ENCODE measurements at places on chromosomes 1 and 21.

- no peak for DNase-seq
Observed at GRCh38 chr21:22399681-22400514, 1401.7 kb downstream of the NCAM2 start.

GRCh38 chr1:112934577-112934976 is 21.4 kb downstream of the SLC16A1 start:
- no peak for DNase-seq

- DNase-seq = no peak
Observed at GRCh38 chr1:67755619-67756018, 70.6 kb downstream of the GADD45A start.

DNA sequence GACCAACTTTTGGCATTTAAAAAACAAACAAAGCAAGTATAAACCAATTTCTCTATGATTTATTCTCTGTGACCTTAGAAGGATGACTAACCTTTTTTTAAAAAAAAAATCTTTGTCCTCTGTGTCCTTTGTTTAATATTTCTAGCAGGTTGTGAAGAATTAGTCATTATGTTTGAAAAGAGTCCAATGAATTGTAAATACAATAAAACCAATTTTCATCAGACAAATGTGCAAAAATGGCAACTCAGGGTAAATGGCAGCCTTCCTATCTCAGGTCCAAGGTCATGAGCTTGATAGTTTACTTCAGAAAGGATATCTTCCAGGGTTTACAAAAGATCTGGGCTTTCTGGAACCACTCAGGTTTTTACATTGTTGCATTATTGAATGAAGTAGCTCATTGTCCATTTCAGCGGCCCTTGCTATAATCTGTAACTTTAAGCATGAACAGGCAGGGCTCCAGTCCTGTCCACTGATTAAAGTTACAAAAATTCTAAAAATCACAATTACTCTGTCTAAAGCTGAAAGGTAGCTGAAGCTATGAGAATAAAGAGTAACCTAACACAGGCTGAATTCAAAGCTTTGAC is 11.7 kb upstream of the MAP3K21 start:
- no peak for DNase-seq

- no peak for DNase-seq
Observed at GRCh38 chr1:119340861-119341261, 27.7 kb upstream of the HAO2 start.

DNA sequence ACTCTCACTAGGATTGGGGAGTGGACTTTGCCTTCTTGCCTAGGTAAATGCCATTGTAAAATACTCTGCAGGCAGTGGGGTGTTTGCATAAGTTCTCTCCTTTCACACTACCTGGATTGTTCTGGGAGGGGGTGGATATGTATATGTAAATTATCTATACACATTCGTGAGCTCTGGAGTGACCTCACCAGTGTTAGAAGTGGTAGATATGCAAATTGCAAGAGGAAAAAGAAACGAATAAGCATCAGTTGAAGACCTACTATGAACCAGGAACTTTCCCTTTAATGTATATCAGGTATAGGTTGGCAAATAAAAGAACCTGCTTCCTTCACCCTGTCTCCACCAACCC is 1.5 kb upstream of the ARHGEF11 start:
- DNase-seq = no peak

DNA sequence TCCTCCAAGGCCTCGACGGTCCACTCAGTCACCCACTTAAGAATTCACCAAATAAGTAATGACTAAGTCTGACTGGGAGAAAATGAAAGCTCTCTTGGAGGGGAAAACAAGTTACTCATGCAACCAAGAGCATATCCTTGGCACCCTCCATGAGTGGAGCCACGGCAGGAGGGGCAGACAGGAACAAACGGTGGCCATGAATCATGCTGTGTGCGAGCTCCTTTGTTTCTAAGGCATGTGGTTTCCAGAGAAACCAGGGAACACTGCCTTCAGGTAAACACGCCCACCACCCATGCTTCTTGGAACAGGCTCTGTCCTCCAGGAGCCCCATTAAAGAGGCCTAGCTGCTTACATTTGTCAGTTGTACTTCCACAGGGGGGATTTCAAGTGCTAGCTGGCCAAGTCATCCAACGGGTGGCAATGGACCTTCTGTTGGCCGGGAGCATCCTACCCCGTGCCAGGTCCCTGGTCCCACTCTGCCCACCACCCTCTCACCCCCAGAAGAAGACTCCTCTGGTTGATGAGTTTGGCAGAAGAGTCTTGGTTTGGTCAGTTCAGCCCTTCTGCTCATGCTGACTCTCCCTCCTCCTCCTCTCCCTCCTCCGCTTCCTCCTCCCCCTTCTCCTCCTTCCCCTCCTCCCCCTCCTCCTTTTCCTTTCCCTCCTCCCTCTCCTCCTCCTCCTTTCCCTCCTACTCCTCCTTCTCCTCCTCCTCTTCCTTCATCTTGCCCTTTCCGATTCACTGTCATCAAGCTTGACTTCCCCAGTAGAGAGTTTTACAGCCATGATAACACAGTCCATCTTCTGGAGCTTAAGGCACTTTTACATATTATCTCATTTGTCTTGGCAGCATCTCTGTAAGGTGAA is 107.6 kb downstream of the CCDC185 start:
- DNase-seq = peak; percentile 93

DNA sequence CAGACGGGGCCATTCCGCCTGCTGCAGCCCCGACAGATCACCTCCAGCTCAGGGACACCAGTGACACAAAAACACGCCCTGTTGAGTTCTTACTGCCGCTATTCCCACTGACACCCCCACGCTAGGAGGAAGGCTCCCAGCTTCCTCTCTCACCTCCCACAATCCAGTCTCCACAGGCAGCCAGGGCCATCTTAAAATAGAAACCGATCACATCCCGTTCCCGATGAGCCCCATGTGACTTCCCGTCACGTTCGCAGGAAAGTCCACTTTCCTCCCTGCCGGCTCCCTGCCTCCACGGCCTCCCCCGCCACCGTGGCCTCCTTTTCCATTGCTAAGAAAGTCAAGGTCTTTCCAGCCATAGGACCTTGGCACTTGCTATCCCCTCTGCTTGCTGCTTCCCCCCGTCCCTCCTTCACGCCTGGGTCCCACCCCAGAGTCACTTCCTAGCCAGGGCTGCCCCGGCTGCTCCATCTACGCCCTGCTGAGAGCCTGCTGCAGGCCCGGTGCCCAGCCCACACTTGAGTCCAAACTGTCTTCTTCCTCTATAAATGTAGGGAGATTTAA is 24.0 kb upstream of the DDOST start:
- DNase-seq = no peak

DNA sequence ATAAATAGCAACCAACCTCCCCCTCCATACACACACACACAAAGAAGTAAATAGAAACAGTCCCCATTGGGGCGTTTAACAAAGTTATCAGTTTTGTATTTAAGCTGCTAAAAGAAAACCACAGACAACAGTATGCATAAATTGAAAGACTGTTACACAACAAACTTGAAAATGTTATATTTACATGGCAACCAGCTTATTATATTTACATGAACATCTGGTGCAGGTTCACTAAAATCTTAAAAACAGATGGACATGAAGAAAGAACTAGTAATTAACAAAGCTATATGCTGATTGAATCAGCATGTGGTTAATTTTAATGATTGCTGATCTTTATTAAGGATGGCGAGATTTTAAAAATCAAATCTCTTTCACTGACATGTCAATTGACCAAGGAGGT is 384.7 kb downstream of the LRRIQ3 start:
- no peak for DNase-seq

- DNase-seq = peak; percentile 56
Observed at GRCh38 chr1:33094971-33095604, 14.1 kb downstream of the AZIN2 start.

GRCh38 chr1:150969626-150970025 is 5.0 kb downstream of the CERS2 start:
- DNase-seq = no peak

- no peak for DNase-seq
Observed at GRCh38 chr21:41211060-41211805, 43.3 kb downstream of the BACE2 start.

- DNase-seq = no peak
Observed at GRCh38 chr1:232066521-232066920, 439.9 kb downstream of the DISC1 start.

GRCh38 chr1:153402226-153402625 is 11.4 kb upstream of the S100A8 start:
- DNase-seq = no peak

DNA sequence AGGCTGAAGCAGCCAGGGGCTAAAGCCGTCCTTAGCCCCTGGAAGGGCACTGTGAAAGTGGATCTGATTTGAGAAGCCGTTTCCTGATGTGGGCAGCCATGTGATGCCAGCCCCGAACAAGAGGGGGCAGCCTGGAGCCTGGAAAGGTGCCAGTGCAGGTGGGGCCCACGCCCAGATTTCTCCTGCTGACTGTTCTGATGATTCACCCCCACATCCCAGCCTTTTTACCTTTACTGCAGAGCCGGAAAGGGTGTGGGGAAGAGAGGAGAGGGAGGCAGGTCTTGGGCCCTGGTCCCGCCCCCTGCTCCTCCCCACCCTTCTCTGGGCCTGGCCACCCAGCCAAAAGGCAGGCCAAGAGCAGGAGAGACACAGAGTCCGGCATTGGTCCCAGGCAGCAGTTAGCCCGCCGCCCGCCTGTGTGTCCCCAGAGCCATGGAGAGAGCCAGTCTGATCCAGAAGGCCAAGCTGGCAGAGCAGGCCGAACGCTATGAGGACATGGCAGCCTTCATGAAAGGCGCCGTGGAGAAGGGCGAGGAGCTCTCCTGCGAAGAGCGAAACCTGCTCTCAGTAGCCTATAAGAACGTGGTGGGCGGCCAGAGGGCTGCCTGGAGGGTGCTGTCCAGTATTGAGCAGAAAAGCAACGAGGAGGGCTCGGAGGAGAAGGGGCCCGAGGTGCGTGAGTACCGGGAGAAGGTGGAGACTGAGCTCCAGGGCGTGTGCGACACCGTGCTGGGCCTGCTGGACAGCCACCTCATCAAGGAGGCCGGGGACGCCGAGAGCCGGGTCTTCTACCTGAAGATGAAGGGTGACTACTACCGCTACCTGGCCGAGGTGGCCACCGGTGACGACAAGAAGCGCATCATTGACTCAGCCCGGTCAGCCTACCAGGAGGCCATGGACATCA is at the start of gene SFN:
SFN (plus strand) TSS at position 369 of the 904 bp plus-strand sequence; CDS start at position 433, 64 bp downstream.
- peak; percentile 91 for DNase-seq

DNA sequence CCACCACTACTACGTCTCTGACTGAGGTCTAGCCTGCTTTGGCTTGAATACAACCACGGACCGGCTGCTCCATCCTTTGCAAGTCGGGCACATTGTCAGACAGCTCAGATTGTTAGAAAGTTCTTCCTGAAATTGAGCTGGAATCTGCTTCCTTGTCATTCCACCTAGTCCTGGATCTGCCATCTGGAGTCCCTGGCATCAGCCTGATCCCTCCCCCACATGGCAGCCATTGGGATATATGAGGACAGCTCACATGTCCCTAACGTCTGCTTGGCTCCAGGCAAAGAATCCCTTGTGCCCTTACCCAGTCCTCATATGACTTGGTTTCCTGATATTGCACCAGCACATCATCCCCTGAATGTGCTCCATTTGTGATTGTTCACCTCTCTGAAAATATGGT is 56.3 kb upstream of the SYT6 start:
- DNase-seq = no peak

- peak; percentile 5 for DNase-seq
Observed at GRCh38 chr1:189859385-189859977, 618.2 kb downstream of the BRINP3 start.

- DNase-seq = no peak
Observed at GRCh38 chr1:67769633-67770256, 63.5 kb downstream of the GNG12 start.

- peak; percentile 51 for DNase-seq
Observed at GRCh38 chr1:114033216-114033706, 54.0 kb downstream of the OLFML3 start.

All from RWPE1 (cell line).